Omental fat pad (tissue), 4 donors: ENCODE measurements at places on chromosomes 5 and 9.

DNA sequence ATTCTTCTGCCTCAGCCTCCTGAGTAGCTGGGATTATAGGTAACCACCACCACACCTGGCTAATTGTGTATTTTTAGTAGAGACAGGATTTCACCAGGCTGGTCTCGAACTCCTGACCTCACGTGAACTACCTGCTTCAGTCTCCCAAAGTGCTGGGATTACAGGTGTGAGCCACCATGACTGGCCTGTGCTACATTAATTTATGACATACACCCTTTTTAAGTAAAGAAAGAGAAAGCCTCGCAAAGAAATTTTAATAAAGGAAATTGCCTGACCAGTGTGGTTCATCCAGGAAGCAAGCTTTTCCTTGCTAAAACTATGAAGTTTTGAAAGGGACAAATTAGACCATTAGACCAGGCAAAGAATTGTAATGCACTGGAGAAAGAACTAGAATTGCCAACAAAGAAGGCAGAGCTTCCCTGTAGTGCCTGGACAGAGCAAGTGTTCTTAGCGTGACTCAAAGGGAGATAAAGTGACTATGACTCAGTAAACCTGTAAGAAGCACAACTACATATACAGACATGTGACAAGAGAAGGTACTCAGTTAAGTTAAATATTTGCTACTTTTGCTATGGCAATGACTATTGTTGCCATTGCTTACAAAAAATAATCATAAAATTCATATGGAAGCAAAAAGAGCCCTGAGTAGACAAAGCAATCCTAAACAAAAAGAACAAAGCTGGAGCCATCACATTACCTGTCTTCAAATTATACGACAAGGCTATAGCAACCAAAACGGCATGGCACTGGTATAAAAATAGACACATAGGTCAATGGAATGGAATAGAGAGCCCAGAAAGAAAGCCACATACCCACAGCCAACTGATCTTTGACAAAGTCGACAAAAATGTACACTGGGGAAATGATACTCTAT, 54.6 kb downstream of the FYB1 start:
- DNase-seq: no peak

GRCh38 chr9:84278130-84278529, 62.4 kb downstream of the SLC28A3 start:
- DNase-seq: no peak

- no peak for DNase-seq
These were observed 816.1 kb upstream of the C9orf72 start for GRCh38 chr9:28389411-28389810.

DNA sequence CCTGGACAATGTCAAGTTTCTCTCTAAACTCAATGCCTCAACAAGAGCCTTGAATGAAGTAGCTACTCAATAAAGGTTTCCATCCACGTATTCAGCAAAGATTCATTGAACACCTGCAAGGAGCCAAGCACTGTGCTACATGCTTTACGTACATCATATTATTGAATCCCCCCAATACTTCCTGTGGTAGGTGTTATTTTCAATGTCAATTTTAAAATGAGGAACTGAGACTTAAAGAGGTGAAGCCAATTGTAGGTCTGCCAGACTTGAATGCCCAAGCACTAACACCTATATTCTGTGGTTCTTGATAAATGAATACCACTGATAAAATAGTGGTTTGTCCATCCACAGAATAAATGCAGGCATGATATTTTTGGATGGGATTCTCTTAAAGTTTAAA, 162.3 kb downstream of the DRD1 start:
- no peak for DNase-seq

DNA sequence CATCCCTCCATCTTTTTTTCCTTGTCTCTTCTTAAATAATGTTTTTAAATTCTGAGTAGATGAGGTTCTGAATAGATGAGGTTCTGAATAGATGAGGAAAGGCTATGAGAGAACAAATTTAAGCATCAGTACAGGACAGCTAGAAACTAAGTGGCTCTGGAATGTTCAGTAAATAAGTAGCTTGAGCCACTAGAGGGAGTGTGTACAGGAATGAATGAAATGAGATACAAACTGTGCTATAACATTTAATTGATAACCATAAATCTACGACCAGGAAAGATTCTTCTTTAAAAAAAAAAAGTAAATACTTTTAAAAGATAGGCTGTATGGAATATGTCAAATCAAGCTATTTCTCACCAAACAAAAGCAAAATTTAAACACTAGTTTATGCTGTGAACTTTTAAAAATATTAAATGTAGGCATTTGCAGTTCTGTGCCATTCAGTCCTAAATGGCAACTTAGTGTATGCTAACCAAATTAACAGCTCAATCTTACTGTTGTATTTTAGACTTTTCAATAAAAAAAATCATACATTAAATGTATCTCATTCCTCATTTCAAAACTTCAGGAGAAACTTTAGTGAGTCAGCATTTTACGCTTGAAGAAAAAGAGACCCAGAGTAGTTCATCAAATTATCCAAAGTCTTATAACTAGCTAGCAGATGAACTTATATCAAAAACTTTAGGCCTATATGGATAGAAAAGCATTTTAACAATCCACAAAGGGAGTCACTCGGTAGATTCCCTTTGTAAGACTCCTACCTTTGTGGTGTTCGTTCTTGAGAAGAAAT, 70.4 kb upstream of the SNX2 start:
- DNase-seq: no peak

GRCh38 chr5:157606046-157606445, 30.5 kb upstream of the ADAM19 start:
- DNase-seq: no peak
